Astrocyte of the cerebellum (primary cell): ENCODE measurements at places on chromosomes 12 and 14.

DNA sequence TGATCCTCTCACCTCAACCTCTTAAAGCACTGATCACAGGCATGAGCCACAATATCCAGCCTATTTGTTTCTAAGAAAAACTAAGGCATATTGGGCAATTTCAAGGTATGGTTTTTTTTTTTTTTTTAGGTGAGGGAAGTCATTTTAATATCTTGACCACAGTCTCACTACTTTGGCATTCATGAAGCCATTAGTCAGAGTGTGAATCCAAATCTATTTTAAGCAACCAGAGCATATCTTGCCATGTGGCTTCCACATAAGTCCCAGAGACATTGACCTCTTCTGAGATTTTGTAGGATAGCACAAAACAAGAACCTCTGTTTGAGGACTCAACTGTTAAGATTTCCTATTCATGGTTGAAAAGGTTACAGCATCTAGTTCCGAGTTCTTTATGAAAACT lies 130.3 kb upstream of the RBM19 start:
- no peak for DNase-seq

- DNase-seq = no peak
Observed at GRCh38 chr14:86790408-86791364, 1202.3 kb downstream of the GALC start.

- no peak for DNase-seq
Observed at GRCh38 chr14:77088219-77088618, 9.8 kb upstream of the CIPC start.

GRCh38 chr12:105234197-105234596 lies 1.8 kb downstream of the APPL2 start:
- DNase-seq = no peak

DNA sequence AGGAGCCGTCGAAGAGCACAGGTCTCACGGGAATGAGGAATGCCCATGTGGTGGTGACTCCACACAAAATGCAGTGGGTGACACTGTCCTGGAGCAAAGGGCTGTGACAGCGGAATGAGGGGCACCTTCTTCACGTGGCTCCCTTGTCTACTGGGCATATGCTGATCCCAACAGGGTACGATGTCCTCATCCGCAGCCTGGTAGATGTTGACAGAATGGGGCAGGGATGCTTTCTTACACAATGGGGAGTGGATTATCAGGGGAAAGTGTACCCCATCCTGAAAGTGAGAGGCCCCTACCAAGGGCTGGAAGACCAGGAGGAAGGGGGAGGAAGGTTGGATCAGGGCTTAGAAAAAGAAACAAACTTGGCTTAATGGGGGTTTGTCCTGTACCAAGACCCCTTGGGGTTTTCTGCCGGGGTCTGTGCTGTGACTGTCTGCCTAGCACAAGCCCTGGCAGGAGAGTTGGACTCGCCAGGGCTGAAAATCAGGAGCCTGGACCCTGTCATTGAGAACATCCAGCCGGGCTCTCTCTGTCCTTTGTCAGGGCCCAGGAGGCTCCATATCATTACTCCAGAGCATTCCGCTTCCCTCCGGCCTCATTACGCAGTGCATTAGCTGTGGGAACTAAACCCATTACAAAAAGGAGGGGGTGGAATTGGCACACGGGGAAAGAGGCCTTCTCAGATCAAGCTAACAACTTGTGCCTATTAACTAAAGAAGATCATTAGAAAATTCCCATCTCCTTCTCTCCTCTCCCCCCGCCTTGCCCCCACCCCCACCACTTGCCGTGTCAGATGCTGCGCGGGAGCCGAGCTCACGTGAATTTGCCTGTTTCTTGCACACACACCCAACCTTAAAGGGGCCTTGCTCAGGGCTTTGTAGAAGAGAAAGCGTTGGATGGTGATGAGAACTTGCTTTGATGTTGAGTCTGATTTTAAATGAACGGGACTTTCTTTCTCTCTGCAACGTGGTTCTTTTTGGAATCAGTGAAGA lies 171.8 kb upstream of the PARP11 start:
- DNase-seq = no peak

DNA sequence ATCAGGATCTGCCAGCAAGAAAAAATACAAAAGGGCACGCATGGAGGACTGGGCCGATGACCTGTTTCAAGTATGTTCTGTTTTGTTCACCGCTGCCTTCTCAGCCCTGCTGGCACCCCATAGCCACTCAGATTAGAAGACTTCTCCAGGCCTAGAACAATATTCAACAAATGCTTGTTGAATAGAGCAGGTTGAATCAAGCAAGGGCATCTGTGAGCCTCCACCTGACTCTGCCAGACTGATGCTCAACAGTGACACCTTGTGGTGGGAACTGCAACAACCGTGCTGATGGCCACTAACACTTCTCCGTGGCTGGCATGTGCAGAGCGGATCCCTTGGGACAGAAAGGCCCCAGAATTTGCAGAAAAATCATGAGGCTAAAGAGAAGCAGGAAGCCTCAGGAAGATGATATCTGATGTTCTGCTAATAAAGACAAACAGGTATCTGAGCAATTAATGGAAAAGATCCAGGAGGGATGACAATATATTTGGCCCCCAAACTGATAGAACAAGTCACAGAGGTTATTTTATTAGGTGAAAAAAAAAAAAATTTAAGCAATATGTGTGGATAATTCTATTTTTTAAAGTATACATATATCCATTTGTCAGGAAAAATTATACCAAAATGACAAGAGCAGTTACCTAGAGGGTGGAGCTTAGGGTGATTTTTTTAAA lies 114.3 kb downstream of the KSR2 start:
- no peak for DNase-seq

- no peak for DNase-seq
Observed at GRCh38 chr12:118446247-118446646, 69.9 kb downstream of the SUDS3 start.

GRCh38 chr12:64918344-64918743 lies 93.9 kb downstream of the TBC1D30 start:
- no peak for DNase-seq

DNA sequence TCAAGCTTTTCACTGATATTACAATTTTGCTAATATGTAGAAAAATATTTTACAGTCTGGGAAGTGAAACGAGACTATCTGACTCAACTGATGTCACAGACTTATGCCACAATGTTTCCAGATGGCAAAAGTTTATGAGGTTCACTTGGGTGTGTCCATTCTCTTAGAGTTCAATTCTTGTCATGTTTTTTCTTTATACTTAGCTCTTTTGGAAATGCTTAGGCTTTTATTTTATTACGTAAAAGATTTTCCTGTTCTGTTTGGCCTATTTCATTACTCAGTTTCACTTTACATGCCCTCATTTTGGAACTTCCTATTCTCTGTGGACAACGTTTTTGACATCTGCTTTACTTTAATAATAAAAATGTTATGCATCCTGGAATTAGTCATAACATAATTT lies 2.1 kb upstream of the PDZRN4 start:
- DNase-seq = no peak

DNA sequence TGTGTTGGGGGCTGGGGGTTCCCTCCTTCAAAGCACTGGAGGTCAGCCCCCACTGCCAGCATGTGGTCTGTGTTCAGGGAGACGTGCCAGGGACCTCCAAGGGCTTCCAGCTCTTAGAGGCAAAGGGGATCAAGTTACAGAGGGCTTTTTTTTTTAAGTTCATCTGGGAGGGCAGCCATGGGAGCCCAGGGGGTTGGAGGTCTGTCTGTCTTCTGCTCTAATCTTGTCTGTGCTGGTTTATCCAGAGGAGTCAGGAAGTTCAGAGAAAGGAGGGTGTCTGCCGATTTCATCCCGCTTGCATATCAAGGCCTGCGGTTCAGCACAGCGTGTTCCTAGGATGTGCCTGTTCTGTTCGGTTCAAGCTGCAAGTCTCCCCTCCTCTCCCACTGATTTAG lies 72.2 kb downstream of the TMEM132C start:
- DNase-seq = no peak

GRCh38 chr14:103343164-103343879 lies 9.3 kb downstream of the EIF5 start:
- DNase-seq = no peak

DNA sequence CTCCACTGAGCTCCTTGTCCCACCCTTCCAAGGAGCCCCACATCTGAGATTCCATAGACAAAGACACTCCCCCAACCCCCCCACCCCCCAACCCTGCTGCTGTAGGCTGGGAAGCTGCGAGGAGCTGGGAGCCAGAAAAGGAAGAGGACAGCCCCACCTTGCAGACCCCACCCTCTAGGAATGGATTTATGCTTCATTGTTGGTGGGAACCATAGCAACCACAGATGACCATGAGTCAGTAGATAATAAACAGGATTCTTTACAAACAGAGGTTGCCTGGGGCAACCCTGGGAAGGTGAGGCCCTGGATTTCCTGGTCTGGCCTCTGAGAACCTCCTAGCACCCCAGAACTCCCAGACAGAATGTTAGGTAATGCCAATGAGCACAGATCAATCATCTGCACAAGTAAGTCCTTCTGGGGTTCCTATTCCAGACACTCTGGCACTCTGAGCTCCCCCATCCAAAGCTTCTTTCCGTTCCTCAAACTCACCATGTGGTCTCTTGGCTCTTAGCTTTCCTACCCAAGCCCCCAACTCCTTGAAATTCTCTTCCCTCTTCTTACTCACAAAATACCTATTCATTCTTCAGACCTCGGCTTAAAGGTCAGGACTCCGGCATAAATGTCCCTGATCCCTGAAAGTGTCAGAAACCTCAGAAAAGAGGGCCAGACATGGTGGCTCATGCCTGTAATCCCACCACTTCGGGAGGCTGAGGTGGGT lies 15.2 kb upstream of the PLEKHG6 start:
- peak; percentile 55 for DNase-seq

DNA sequence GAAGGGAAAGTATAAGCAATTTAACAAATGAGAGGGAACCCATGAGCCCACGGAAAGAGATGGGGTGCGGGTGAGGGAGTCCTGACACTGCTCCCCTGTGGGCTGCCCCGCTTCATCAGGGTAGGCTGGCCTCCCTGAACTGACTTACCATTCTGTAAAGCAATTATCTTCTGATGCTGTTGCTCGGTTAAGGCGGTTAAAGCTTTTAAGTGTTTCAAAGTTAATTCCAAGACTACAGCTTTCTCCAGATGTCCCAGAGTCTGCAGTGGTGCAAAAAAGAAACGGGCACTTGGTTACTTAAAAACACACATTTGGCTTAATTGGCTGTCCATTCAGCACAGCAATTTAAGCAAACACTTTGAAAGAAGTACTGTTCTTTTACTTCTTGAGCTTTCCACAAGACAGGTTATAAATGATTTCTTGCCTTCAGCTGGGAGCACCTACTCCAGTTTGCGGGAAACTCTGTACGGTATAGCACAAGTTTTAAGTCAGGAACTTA lies 1.3 kb downstream of the BHLHE41 start:
- DNase-seq = no peak

- DNase-seq = no peak
Observed at GRCh38 chr14:103073367-103073875, 10.6 kb upstream of the LBHD2 start.

- no peak for DNase-seq
Observed at GRCh38 chr14:36585100-36585499, 2.7 kb upstream of the NKX2-8 start.

DNA sequence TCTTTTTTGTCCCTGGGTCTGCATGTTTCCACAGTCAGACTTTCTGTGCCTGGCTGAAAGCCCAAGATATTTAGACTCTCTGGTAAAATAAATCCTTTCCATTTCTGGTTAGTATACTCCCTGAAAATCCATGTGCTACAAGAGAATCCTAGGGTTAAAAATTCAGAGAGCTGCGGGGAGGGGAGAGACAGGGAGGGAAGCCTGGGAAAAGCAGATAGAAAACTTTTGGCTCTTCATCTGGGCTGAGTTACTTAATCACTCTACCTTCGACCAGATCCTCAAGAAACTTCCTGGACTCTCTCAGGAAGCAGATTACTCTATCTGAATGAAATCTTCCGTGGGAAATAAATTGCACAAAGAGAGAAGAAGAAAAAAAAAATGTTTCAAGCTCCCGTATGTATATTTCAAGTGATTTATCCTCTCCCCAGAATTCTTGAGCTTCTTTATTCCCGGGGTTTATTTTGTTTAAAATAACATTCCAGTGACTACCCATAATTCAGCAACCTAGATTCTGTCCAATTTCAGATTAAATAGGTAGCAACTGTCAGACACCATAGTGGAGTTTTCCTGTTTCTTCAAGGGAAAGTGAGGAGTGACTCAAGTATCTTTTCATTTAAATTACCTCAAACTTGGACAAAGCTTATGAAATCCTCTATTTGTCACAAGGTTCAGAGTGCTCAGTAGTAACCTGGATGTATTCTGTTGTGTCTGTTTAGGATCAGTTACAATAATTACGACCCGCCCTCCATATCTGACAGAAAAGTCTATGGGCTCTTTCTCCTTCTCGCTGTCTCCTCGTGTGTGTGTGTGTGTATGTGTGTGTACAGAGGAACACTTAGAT lies 163.7 kb downstream of the MYRFL start:
- DNase-seq = no peak

DNA sequence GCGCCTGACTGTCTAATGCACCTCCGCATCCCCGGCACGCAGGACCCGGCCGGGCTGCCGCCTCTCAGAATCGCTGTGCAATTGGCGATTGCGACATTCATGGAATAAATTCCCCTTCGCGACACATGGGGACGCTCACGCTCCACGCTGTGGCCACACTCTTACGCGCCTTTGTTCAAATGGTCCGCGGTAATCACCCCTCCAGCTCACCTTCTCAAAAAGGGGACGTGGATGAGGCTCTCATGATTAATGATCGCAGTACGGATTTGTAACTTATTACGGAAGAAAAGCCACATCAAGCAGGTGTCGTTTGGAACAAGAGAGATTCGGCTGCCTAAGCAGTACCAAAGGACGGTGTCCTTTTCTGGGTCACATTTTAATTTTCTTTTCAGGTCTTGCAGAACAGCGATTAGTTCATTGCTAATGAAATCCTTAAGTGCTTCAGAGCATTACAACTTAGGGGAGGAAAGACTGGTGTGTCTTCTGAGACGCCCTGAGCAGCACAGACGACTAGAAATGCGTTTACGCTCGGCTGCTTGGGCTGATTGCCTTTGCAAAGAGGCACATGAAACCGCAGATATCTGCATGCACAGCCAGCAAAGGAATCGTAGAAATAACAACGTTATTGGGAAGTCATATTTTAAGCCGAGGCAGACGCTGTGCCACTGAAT lies 37.3 kb upstream of the ADGRD1 start:
- DNase-seq = no peak
